ENCODE measurements at places on chromosomes 4 and X. TPM values are rescaled to one million over a fixed set of nuclear protein-coding genes. Genes with fewer than 3 reads are reported as not detected.
A peak's percentile ranks its signal among the peaks of the same experiment; 100 is the strongest.

GRCh38 chr4:158496030-158496741 lies 25.5 kb upstream of the RXFP1 start:
- H3K4me1 ChIP-seq = no peaks in the 10 kb centered on the region
- no peak overlapping the region for H3K4me3 ChIP-seq
- H3K36me3 ChIP-seq = no peaks in the 10 kb centered on the region
- DNase-seq = no peak
- no peak overlapping the region for H3K27ac ChIP-seq

Gene NEIL3
- polyA plus RNA-seq = 13.5 TPM

DNA sequence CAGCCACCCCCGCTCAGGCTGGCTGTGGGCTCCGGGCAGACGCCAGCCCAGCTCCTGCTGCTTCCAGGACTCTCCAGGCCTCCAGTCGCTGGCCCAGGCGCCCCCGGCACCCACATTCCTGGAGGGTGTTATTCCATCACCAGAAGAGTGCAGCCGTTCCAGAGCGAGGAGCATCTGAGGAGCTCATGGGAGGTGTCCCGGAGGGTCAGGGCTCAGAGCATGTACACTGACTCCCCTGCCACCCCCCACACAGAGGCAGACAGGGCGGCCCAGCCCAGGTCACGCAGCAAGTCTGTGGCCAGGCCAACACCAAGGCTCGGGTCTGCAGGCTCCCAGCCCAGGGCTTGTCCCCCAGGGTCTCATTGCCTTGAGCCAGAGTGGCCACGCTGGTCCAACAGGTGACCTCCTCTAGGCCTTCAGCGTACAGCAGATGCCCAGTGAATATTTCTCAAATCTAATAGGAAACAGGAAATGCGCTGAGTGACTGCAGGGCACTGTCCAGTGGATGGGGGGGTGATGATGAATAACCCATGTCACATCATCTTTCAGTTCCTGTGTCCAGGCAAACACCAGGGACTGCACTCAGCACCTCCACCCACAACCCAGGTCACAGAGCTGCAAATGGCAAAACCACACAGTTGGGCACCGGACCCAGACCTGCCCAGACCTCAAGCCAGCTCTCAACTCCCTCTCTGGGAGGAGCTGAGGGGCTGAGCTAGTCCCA lies 37.2 kb downstream of the ABLIM2 start:
- H3K36me3 ChIP-seq = no peaks in the 10 kb centered on the region
- no peak overlapping the region for H3K27ac ChIP-seq
- no peak for DNase-seq
- no peaks in the 10 kb centered on the region for H3K27me3 ChIP-seq
- H3K4me3 ChIP-seq = no peak overlapping the region

Gene TMEM47
- polyA plus RNA-seq = not detected

DNA sequence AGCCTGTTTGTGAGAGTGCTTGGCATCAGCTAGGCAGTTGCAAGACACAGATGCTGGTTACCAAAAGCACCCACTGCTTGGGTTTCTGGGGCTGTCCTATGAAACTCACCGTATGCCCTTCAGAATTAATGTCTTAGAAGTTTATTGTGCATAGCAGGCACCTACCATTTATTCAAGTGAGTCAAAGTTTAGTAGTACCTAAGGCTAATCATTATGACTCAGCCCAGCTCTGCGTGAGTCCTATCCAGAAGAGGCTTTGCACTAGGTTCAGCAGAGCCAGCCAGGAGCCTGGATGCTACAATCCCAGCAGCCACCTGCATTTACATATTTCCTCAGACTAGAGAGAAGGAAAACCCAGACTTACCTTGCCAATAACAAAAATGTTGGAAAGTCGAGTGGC lies 4.2 kb downstream of the RPS4X start:
- H3K36me3 ChIP-seq = peaks cover 24% of the 10 kb centered on the region
- DNase-seq = no peak
- peak overlapping the region; percentile 24 for H3K4me3 ChIP-seq
- no peak overlapping the region for H3K27ac ChIP-seq

DNA sequence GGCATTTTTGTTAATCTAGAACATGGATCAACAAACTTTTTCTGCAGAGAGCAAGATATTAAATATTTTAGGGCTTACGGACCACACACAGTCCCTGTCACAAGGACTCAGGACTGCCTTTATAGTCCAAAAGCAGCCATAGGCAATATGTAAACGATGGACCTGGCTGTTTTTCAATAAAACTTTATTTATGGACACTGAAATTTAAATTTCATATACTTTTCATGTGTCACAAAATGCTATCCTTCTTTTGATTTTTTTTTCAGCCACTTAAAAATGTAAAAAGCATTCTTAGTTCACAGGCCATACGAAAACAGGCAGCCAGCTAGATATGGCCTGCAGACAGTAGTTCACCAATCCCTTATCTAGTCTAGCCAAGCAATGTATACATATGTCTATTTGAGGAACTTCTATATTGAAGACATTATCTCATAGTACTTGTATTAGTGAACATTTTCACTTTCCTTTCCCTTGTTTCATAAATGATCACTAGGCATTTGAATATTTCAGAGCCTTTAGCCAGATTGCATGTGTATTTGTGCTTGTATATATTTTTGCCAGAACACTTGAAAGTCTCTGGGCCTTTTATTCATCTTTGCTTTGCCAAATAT lies 350.9 kb downstream of the RPA4 start:
- H3K27me3 ChIP-seq = no peaks in the 10 kb centered on the region
- no peak overlapping the region for H3K27ac ChIP-seq
- no peaks in the 10 kb centered on the region for H3K4me1 ChIP-seq
- H3K4me3 ChIP-seq = no peak overlapping the region

- no peaks in the 10 kb centered on the region for H3K36me3 ChIP-seq
- no peak overlapping the region for H3K4me3 ChIP-seq
- H3K27ac ChIP-seq = no peak overlapping the region
- no peaks in the 10 kb centered on the region for H3K4me1 ChIP-seq
- DNase-seq = no peak
Observed at GRCh38 chr4:74294681-74295080, 13.6 kb upstream of the EPGN start.

DNA sequence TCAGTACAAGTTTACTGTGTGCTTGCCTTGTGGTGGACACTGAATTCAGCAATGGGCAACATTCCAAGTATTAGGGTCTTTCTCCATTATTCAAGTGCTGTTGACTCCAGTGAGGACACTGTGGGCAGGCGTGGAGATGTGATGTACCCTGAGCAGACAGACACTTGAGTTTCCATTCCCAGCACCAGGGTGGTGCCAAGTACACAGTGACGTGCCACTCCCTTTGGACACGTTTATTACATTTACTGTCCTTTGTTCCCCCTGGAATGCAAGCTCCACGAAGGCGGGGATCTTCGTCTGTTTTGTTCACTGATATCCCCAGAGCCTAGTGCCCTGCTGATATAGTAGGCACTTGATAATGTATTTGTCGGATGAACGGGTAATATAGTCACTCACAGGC lies 130.6 kb upstream of the STX18 start:
- no peak overlapping the region for H3K27ac ChIP-seq
- H3K27me3 ChIP-seq = no peaks in the 10 kb centered on the region
- no peak overlapping the region for H3K4me3 ChIP-seq
- H3K4me1 ChIP-seq = no peaks in the 10 kb centered on the region
- H3K36me3 ChIP-seq = no peaks in the 10 kb centered on the region

Gene PROM1
- not detected for polyA plus RNA-seq

Gene ADRA2C
- polyA plus RNA-seq = not detected

GRCh38 chr4:24774452-24774851 lies 20.9 kb upstream of the SOD3 start:
- H3K36me3 ChIP-seq = no peaks in the 10 kb centered on the region
- H3K4me3 ChIP-seq = no peak overlapping the region
- peaks cover 2% of the 10 kb centered on the region for H3K4me1 ChIP-seq
- DNase-seq = no peak

Gene PAGE5
- not detected for polyA plus RNA-seq

GRCh38 chr4:53044651-53044960 lies 182.5 kb downstream of the RASL11B start:
- no peak for DNase-seq
- no peak overlapping the region for H3K27ac ChIP-seq
- H3K4me3 ChIP-seq = no peak overlapping the region
- H3K4me1 ChIP-seq = no peaks in the 10 kb centered on the region
- no peaks in the 10 kb centered on the region for H3K36me3 ChIP-seq
- H3K27me3 ChIP-seq = no peaks in the 10 kb centered on the region

GRCh38 chr4:80336582-80336981 lies 1.1 kb downstream of the CFAP299 start:
- no peak overlapping the region for H3K27ac ChIP-seq
- H3K4me1 ChIP-seq = no peaks in the 10 kb centered on the region
- no peak overlapping the region for H3K4me3 ChIP-seq
- DNase-seq = no peak

- no peaks in the 10 kb centered on the region for H3K36me3 ChIP-seq
- H3K27ac ChIP-seq = no peak overlapping the region
- H3K4me3 ChIP-seq = no peak overlapping the region
- DNase-seq = no peak
- no peaks in the 10 kb centered on the region for H3K27me3 ChIP-seq
Observed at GRCh38 chr4:172656055-172656454, 512.6 kb upstream of the GALNT7 start.

DNA sequence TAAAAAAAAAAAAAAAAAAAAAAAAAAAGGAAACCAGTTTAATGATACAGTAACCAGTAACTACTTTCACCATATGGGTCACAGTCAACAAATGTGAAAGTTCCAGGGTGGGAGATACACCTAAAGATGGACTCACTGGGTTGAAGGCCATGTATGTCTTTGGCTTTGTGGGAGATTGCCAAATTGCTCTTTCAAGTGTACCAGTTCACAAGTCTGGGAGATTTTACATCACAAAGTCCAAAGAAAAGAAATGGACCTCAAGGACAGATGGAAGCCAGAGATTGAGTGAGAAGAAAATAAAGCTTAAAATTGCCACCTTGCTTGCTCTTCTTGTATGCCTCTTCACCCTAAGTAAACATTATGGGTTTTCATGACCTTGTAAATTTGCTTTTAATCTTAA lies 65.3 kb downstream of the NHS start:
- no peak for DNase-seq
- H3K36me3 ChIP-seq = no peaks in the 10 kb centered on the region
- no peak overlapping the region for H3K4me3 ChIP-seq
- no peaks in the 10 kb centered on the region for H3K4me1 ChIP-seq
- no peak overlapping the region for H3K27ac ChIP-seq

DNA sequence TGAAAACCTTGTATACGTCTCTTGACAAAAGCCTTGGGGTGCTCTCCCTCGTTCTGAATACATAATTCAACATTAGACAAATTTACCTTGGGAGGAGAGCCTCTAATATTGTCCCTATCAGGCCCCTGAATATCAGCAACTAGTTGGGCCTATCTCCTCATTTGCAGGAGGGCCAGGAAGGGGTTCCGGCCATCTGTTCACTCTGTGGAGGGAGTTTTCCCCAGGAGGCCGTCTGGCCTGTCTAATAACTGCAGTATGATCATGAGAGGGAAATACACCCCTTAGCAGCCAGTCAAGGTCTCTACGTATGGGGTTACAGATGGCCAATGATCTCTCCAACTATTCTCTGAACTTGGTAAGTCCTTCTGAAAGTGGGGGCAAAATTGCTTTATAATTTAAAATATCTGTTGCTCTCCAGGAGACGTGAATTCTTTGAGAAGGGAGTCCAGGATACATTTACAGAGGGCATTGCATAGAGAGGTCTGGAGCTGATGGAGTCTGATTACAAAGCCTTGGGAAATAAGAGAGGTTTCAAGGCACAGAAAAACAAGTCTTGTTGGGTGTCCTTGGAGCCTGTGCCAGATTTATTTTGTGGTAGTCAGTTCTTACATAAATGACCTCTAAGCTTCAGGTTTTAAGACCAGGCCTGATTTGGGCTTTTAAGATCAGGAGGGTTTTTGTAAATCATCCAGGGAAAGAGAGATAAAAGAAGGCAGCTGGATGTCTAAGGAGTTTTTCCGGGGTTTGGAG lies 48.2 kb upstream of the UXT start:
- H3K27ac ChIP-seq = no peak overlapping the region
- no peaks in the 10 kb centered on the region for H3K36me3 ChIP-seq
- no peak for DNase-seq
- H3K27me3 ChIP-seq = no peaks in the 10 kb centered on the region
- no peaks in the 10 kb centered on the region for H3K4me1 ChIP-seq
- no peak overlapping the region for H3K4me3 ChIP-seq

DNA sequence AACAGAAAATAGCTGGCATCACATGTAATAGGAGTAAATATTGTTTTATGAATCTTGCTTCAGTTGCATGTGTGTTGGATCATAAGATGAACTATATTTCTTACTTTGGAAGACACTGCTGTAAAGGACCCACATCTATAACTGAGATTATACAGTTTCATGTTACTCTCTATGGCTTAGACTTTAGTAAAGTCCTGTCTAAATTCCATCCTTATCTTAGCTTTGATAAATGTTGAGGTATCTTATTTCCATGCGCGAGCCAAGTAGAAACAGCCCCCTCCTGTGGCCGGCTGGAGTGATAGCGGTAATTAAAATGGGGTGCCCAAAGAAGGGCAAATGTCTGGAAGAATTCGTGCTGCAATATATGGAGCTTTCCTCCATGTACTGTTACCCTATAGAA lies 43.0 kb downstream of the CCDC158 start:
- no peak for DNase-seq
- no peaks in the 10 kb centered on the region for H3K27me3 ChIP-seq
- H3K4me3 ChIP-seq = no peak overlapping the region
- H3K36me3 ChIP-seq = no peaks in the 10 kb centered on the region

Gene UCHL1
- polyA plus RNA-seq = 169 TPM

GRCh38 chr4:55925241-55925640 lies 23.5 kb upstream of the CEP135 start:
- no peaks in the 10 kb centered on the region for H3K4me1 ChIP-seq
- H3K27me3 ChIP-seq = no peaks in the 10 kb centered on the region
- no peaks in the 10 kb centered on the region for H3K36me3 ChIP-seq
- H3K27ac ChIP-seq = no peak overlapping the region
- no peak for DNase-seq
- H3K4me3 ChIP-seq = no peak overlapping the region

Gene SCD5
- polyA plus RNA-seq = 2.6 TPM

DNA sequence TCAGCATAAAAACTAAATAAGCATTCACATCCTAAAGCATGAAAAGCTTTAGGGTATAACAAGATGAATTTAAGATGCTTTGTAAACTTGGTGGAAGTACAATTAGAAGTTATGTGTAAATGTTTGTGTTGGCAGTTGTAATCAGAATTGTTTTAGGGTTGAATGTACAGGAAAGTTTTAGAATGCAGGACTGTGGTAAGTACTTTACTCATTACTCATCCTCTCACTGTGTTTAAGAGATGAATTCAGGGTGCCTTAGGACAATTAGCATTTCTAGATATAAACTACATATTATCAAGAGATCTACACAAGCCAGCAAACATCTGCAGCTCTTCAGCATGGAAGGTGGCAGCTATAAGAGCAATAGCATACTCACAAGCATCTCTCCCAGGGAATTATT lies 77.5 kb upstream of the ELOVL6 start:
- H3K4me3 ChIP-seq = no peak overlapping the region
- H3K36me3 ChIP-seq = no peaks in the 10 kb centered on the region
- H3K27ac ChIP-seq = no peak overlapping the region
- H3K4me1 ChIP-seq = no peaks in the 10 kb centered on the region

- no peak overlapping the region for H3K27ac ChIP-seq
- H3K36me3 ChIP-seq = no peaks in the 10 kb centered on the region
- H3K4me3 ChIP-seq = no peak overlapping the region
- no peaks in the 10 kb centered on the region for H3K27me3 ChIP-seq
- no peak for DNase-seq
Observed at GRCh38 chr4:185773419-185773818, 38.6 kb downstream of the SORBS2 start.

Data from GM12878 (cell line).